ENCODE measurements at places on chromosomes 2 and 18.

DNA sequence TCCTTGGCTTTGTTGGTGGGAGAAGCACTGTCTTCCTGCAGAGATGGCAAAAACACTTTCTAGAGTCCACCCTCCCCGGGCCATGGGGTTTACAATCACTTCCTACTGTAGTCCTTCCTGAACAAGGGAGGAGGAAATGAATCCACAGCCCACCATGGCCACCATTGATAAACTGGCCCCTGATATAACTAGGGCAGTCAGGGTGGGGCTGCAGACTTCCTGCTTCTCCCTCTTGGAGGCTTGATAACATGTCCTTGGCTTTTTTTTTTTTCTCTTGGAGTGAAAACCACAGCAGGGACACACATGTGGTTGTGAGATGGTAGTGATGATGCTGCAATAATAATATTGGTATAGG lies 437.8 kb downstream of the ZNF521 start:
- no peaks in the 10 kb centered on the region for H3K27me3 ChIP-seq
- no peaks in the 10 kb centered on the region for H3K4me1 ChIP-seq
- no peak overlapping the region for H3K4me3 ChIP-seq
- H3K36me3 ChIP-seq, result no peaks in the 10 kb centered on the region
- no peak overlapping the region for H3K27ac ChIP-seq

DNA sequence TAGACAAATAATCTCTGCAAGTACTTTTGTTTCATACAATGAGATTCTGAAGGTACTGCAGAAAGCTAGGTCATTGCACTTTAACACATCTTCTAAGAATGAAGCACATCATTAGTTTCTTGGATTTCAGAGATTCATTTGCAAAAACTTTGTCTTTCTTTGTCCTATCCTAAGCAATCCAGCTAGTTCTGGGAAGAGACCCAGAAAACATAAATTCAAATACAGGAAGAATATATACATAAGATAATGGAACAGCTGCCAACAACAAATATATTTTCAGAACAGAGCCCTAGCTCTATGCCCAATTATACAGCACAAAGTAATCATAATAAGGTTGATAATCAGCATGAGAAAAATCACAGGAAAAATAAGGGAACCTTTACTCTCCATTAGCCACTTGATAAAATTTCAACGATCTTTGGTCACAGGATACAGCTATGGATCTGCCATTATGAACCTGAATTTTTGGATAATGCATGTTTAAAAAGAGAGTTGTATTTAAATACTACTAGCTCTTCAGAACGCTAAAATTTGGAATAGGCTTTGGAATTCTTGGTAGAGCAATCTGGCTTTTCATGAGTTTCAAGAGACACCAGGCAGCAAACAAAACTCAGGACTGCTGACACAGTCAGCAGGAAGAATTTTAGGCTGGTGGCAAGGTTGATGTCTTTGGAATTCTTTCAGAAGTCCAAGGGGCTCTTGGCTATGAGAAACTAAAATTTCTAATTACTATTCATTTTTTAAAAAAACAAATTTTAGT lies 250.4 kb upstream of the SMIM21 start:
- no peak overlapping the region for H3K27ac ChIP-seq
- no peaks in the 10 kb centered on the region for H3K36me3 ChIP-seq
- H3K4me3 ChIP-seq, result no peak overlapping the region
- H3K4me1 ChIP-seq, result no peaks in the 10 kb centered on the region
- no peaks in the 10 kb centered on the region for H3K27me3 ChIP-seq
- no peak for DNase-seq

DNA sequence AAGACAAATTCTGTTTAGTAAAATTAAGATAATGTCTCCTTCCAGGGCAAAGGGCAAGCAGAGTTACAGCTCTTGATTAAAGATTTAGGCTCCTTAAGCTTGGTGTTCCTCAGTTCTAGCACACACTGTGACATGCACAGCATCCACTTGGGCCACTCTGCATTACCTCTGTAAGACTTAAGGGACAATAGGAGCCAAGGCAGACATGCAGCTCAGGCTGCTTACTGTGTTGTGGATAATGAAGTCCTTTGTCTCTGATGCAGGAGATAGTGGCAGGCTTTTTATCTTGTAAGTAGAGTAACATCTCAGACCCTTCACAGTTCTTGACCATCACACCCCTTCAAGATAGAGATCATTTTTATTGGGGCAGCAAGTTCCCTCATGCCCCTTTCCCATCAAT lies 31.2 kb downstream of the RBM45 start:
- no peak overlapping the region for H3K27ac ChIP-seq
- H3K27me3 ChIP-seq, result no peaks in the 10 kb centered on the region
- no peak overlapping the region for H3K4me3 ChIP-seq
- DNase-seq, result no peak

DNA sequence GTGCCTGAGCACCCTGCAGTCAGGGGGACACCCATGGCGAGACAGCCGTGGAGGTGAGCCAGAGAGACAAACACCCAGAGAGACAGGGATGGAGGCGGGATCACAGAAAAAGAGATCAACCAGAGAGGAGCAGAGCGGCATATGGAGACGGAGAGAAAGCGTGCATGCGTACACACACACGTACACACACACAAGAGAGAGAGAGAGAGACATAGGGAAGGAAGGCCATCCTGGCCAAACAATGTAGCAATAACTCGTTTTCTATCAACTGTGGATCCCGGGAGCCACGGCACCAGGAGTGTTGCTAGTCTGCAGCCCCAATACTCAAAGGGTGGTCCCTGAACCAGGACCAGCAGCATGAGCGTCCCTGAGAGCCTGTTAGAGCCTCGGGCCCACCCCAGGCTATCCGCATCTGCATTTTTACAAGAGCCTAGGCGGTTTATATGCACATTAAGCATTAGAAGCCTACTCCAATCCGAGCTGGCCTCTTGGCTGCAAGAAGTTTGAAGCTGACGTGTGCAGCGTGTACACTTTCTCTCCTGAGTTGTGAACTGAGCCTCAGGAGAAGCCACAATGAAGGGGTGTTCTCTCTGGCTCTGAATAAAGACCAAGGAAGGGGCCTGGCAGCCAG lies 50.1 kb upstream of the MYCN start:
- no peak overlapping the region for H3K4me3 ChIP-seq
- DNase-seq, result no peak
- peak overlapping the region; percentile 15 for H3K27ac ChIP-seq
- H3K4me1 ChIP-seq, result no peaks in the 10 kb centered on the region

DNA sequence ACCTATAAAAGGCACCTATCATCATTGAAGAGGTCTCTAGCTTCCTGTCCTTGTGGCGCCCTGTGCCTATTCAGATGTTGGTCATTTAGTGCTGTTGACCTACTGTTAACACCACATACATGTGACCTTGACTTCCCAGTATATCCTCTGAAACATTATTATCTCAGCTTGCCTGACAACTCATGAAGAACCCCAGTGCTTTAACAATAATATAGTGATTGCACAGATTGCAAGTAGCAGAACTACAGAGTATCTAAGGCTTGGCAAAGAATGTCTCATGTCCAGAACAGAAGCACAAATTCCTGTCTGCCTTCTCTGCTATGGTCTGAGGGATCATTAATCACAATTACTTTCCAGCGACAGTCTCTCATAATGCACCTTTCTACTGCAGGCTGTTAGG lies 165.3 kb downstream of the LCLAT1 start:
- DNase-seq, result no peak
- no peak overlapping the region for H3K27ac ChIP-seq
- H3K4me3 ChIP-seq, result no peak overlapping the region
- H3K4me1 ChIP-seq, result no peaks in the 10 kb centered on the region
- H3K27me3 ChIP-seq, result no peaks in the 10 kb centered on the region

DNA sequence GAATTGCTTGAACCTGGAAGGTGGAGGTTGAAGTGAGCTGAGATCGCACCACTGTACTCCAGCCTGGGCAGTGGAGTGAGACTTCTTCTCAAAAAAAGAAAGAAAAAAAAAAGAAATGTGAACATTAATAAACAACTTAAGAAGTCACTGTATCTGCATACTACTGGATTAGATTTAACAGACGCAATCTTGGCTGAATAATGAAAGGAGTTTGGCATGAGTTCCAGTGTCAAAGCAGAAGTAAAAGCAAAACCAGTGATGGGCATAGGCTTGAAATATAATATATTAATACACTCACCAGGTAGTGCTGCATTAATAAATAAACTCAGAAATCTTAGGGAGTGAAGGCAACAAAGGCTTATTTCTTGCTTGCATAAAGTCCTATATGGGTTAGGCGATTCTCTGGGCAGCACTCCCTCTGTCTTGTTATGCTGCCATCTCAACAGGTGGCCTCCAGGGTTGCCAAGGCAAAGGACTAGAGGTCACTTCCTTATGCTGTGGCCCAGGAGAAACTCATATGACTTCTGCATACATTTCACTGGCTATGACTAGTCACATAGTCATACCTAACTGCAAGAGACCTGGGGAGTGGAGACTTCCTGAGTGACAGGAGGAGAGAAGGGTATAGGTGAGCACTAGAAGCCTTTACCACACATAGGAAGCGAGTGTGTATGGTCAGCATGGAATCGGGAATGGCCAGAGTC lies 296.2 kb upstream of the SPRED2 start:
- no peaks in the 10 kb centered on the region for H3K36me3 ChIP-seq
- H3K27ac ChIP-seq, result no peak overlapping the region

DNA sequence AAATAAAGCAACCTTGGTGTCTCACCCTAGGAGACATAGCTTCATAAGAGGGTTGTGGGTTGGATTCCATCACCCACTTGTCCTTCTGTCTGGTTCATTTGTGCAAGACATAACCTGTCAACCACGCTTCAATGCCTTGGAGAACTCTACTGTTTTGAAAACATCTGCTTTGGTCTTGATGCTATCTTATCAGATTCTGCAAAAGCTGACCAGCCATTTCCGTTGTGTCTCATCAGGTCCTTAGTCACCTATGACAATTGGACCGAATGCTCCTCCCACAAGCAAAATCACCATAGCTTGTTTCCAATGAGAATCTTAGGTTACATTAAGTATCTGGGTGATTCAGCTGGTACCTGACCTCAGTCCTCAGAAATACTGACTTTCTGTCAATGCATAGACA lies 35.4 kb downstream of the STAT4 start:
- no peak for DNase-seq
- no peaks in the 10 kb centered on the region for H3K36me3 ChIP-seq
- no peaks in the 10 kb centered on the region for H3K4me1 ChIP-seq
- H3K27me3 ChIP-seq, result no peaks in the 10 kb centered on the region
- no peak overlapping the region for H3K27ac ChIP-seq
- no peak overlapping the region for H3K4me3 ChIP-seq

- no peaks in the 10 kb centered on the region for H3K27me3 ChIP-seq
- peaks cover 36% of the 10 kb centered on the region for H3K4me1 ChIP-seq
- DNase-seq, result no peak
Observed at GRCh38 chr2:231710799-231711676, 2.7 kb downstream of the PTMA start.

GRCh38 chr18:75132931-75133525 lies 75.9 kb downstream of the PTGR3 start:
- H3K27ac ChIP-seq, result no peak overlapping the region
- H3K27me3 ChIP-seq, result no peaks in the 10 kb centered on the region
- no peak overlapping the region for H3K4me3 ChIP-seq
- no peak for DNase-seq
- H3K4me1 ChIP-seq, result no peaks in the 10 kb centered on the region
- H3K36me3 ChIP-seq, result no peaks in the 10 kb centered on the region

DNA sequence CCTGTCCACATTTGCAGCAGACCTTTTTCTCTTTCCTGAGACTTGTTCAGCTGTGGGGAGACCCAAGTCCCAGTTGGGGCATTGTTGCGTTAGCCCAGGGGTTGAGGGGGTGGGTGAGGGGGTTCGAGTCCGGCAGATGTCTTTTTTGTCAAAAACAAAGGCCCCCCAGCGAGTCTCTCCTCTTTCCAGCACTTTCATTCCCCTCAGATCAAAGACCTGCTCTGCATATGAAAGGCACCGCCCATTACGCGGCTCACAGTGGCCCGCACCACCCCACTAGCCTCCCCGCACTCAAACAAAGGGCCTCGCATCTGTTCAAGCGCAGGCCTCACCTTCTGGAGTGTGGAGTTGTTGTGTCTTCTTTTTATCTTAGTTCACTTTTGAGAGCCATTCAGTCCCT lies 25.2 kb downstream of the TRABD2A start:
- H3K4me3 ChIP-seq, result no peak overlapping the region
- H3K36me3 ChIP-seq, result no peaks in the 10 kb centered on the region
- H3K27me3 ChIP-seq, result no peaks in the 10 kb centered on the region
- no peak for DNase-seq
- H3K27ac ChIP-seq, result no peak overlapping the region
- peaks cover 8% of the 10 kb centered on the region for H3K4me1 ChIP-seq

- H3K27ac ChIP-seq, result no peak overlapping the region
- H3K4me3 ChIP-seq, result no peak overlapping the region
- H3K4me1 ChIP-seq, result no peaks in the 10 kb centered on the region
- no peaks in the 10 kb centered on the region for H3K36me3 ChIP-seq
Observed at GRCh38 chr2:160835166-160835565, 325.1 kb upstream of the TANK start.

GRCh38 chr2:187206071-187206470 lies 242.0 kb downstream of the CALCRL start:
- H3K27ac ChIP-seq, result no peak overlapping the region
- H3K4me1 ChIP-seq, result no peaks in the 10 kb centered on the region
- H3K4me3 ChIP-seq, result no peak overlapping the region
- H3K36me3 ChIP-seq, result no peaks in the 10 kb centered on the region
- no peak for DNase-seq
- H3K27me3 ChIP-seq, result no peaks in the 10 kb centered on the region

GRCh38 chr2:230473378-230473777 lies 57.4 kb downstream of the SP100 start:
- no peak for DNase-seq
- peak overlapping the region; percentile 39 for H3K27ac ChIP-seq
- H3K27me3 ChIP-seq, result no peaks in the 10 kb centered on the region
- H3K4me3 ChIP-seq, result no peak overlapping the region

DNA sequence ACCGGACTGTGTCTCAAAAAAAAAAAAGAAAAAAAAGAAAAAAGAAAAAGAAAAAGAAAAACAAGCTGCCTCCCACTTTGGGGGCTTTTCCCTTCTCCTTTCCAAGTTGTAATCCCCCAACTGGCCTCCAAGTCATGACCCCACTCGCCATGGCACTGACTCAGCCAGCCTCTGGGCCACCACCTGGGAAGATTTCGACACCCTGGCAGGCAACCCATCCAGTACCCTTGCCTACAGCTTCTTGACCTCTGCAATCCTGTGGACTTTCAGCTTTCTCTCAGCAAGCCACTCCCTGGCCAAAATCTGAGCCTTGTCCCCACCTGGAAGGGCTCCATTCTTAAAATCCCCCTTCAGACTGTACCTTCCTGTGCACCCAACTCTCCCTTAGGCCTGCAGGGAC lies 22.3 kb upstream of the FOSL2 start:
- no peaks in the 10 kb centered on the region for H3K36me3 ChIP-seq
- H3K27ac ChIP-seq, result no peak overlapping the region
- no peak overlapping the region for H3K4me3 ChIP-seq

DNA sequence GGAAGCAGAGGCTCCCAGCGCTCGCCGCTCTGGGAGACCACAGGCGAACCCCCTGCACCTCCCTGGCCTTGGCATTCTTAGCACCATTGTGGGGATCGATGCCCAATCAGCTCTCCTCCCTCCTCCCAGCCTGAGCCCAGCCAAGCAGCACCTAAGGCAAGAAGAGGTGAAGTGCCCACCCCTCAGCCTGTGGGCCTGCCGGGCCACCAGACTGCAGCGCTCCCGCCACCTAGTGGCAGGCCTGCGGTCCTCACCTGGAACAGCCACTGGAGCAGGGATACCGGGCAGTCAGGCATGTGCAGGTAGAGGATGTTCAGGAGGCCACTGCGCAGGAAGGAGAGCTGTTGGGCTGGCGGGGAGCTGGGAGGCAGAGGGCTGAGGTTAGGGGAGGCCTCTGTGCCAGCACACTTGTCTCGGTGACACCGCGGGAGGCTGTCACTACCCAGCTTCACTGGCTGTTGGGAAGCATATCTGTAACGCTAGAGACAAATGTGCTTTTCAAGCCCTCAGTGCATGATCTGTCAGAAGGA lies 35.2 kb downstream of the FAM178B start:
- H3K27me3 ChIP-seq, result peaks cover 21% of the 10 kb centered on the region
- H3K27ac ChIP-seq, result no peak overlapping the region
- H3K4me3 ChIP-seq, result no peak overlapping the region
- no peaks in the 10 kb centered on the region for H3K36me3 ChIP-seq
- DNase-seq, result peak; percentile 81

All from thymus (tissue), 14 donors.